ENCODE measurements at places on chromosomes 11 and 22. TPM values are rescaled to one million over a fixed set of nuclear protein-coding genes. Genes with fewer than 3 reads are reported as not detected.

SPDYC gene
- total RNA-seq = not detected

ARHGAP42 gene
- 10.9 TPM for total RNA-seq

PHOX2A gene
- not detected for total RNA-seq

SMC1B gene
- total RNA-seq = not detected

HTR3B gene
- not detected for total RNA-seq

MFRP gene
- not detected for total RNA-seq

Measured in A549 treated with DMSO at 1 μM for 4 hours (cell line).